Activated CD4-positive, CD25-positive, alpha-beta regulatory T cell (primary cell): ENCODE measurements at places on chromosomes 16 and 17.

- no peak for DNase-seq
Measured at GRCh38 chr17:79280866-79281572, 206.4 kb downstream of the ENGASE start.

DNA sequence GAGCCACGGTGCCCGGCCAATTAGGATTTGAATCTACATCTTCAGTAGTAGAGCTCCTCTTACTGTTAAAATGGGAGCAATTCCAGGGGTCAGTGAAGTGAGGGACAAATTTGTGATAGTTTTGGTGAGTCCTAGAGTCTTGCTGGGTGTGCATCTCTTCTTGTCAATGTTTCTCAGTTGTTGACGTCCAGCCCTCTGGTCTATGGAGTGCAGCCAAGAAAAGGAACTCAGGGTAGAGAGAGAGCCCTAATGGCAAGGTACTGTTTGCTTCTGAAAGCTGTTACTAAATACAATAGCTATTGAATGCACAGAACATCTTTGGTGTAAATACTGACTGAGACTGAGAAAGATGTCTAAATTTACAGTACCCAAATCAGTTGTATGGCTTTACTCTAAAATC, 282.5 kb upstream of the SALL1 start:
- DNase-seq: no peak

- DNase-seq: no peak
Measured at GRCh38 chr17:11290814-11291213, 49.8 kb downstream of the SHISA6 start.

DNA sequence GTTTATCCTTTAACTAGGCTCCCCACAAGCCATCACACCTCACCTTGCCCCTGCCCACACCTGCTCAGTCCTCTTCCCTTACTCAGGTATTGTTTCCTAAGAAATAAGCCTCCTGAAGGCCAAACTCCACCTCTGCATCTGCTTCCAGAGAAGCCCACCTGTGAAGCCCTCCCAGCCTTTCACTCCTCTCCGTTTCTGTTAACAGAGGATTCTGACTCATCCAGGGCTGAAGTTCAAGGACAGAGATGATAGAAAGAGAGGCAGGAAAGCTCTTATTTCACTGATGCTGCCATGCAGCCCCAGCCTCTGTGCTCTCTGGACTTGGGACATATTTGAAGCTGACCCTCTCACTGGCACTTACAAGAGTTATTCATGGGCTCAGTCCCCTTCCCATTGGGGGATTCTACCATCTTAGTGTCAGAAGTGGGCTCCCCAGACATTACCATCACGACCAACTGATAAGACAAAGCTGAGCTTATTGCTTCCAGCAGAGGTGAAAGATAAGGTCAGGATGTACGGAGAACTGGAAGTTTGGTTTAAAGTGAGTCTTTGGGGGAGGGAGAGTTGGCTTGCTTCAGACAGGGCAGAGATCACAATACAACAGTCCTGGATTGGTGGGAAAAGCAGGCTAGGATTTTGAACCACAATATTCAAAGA, 35.3 kb upstream of the XYLT2 start:
- no peak for DNase-seq

GRCh38 chr17:31147507-31148202, 52.9 kb downstream of the NF1 start:
- no peak for DNase-seq

DNA sequence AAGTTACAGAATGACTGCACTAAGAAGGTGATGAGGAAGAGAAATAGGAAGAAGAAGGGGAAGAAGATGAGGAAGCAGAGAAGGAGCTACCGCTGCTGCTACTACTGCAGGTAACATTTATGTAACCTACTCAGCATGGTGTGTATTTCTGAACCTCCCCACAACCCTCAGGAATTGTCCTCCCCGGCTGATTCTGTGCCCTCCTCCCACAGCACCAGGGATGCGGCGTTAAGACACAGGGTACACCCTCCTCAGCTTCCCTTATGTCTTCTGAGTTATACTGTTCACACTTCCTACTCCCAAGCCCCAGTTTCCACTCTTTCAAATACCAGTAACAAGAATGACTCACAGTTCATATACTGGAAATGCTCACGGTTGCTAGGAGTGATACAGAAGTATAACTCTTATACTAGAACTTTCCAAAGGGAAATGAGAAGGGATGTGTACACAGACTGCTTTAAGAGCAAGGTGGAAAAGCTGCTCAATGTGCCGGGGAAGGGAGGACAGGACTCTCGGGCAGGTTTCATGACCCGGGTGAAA, 224.5 kb upstream of the PSMD7 start:
- no peak for DNase-seq

GRCh38 chr17:17125136-17126084, 80.7 kb downstream of the PLD6 start:
- DNase-seq: no peak

DNA sequence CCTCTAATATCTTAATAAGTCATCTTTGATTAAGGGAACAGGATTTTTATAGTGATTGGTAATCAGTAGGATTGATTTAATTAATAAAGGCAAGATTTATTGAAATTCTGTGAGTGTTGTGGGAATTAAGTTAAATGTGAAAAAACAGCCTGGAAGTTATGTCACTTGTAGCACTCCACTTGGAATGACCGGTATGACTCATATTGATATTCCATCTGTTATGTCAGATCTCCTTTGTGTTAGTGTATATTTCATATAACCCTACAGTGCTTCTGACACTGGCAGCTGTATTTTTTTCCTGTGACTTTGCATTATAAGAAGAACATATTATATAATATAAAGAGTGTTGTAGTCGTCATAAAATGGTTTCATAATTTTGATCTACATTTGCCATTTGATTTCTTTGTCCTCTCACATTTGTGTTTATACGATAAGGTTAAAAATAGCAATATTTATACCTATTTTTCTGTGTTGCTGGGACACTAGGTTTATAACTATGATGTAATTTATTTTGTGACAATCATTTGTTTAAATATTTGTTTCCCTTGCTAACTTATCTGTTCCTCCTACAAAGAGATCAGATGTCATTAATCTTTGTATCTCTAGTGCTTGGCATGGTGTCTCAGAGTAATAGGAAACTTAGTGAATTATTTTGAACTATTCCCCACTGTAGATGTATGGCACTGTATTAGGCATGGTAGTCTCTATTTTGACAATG, 249.0 kb downstream of the BCAS3 start:
- DNase-seq: no peak

DNA sequence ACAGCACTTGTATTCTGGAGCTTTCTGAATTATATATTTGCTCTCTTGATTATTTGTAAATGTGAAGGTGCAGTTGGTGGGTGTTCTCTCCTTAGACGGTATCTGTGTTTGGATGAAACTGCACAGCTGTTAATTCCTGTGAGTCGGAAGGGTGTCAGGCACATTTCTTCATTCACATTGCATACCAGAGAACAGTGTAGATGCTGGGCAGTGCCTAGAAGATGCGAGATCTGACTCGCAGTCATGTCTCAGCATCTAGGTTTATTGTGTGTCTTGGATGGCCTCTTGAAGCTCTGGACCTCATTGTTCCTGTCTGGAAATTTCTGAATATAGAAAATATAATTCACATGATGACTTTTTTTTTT, 61.2 kb downstream of the CLEC16A start:
- no peak for DNase-seq

DNA sequence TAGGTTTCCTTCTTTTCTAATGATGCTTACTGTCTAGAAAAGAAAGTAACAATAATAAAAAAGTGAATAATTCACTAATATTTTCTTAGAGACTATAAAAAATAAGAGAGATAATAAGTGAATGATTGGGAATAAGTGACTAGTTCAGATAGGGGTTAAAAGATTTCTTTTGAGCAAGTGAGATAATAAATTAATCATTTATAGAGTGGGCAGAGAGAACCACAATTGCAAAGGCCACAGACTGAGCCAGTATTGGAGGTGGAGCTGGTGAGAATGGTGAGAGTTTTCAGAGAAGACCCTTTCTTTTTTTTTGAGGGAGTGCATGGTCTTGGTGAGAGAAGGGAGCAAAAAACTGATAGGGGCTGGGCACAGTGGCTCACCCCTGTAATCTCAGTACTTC, 159.1 kb upstream of the SALL1 start:
- no peak for DNase-seq

GRCh38 chr17:33511670-33512069, 218.6 kb upstream of the ASIC2 start:
- DNase-seq: no peak

GRCh38 chr17:81043725-81044427, 8.9 kb downstream of the BAIAP2 start:
- DNase-seq: no peak

- no peak for DNase-seq
Measured at GRCh38 chr17:83181991-83182619, 102.7 kb downstream of the METRNL start.

DNA sequence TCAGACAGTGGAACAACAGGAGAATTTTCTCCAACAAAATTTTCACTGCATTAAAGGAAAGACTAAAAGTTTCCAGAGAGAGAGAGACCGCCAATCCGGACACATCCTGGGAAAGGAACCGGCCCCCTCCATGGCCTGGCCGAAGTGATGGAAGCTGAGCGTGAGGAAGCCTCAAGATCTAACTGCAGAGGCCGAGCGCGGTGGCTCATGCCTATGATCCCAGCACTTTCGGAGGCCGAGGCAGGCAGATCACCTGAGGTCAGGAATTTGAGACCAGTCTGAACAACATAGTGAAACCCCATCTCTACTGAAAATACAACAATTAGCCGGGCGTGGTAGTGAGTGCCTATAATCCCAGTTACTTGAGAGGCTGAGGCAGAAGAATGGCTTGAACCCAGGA, 3.9 kb downstream of the CTRB2 start:
- DNase-seq: no peak

GRCh38 chr17:37062021-37062420, 113.3 kb downstream of the AATF start:
- no peak for DNase-seq

DNA sequence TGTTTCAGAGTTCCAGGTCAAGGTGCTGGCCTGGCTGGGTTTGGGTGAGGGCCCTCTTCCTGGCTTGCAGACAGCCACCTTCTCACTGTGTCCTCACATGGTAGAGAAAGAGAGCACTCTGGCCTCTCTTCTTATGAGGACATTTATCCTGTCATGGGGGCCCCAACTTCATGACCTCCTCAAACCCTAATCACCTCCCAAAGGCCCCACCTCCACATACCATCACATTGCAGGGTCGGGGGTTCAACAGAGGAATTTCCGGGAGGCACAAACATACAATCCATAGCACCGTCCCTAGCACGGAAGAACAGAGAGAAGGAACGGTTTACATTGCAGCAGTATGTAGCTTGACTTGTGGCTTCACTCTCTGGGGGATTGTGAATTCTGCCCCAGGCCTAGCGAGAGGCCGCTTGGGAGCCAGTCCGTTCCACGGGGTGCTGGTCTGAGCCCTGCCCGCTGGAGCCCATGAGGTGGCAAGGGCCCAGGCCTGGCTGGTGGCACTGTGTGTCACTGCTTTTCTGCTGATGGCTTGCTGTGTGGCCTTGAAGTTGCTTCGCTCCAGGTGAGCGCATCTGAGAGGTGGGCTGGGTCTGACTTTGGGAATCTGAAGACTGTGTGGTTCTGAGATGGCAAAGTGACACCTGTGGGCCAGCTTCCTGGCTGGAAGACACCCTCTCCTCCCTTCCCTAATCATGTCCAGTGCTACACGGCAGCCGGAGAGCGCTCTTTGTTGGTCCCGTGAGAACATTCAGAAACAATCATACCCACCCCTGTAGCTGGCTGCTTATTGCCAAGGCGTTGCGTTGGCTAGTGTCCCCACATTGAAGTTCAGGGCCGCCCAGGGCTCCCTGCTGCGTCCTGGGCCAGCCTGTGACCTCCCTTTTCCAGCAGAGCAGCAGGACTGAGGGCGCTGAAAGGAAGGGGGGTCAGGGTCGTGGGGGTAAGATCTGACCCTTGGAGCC, 98.3 kb downstream of the CMIP start:
- DNase-seq: no peak

DNA sequence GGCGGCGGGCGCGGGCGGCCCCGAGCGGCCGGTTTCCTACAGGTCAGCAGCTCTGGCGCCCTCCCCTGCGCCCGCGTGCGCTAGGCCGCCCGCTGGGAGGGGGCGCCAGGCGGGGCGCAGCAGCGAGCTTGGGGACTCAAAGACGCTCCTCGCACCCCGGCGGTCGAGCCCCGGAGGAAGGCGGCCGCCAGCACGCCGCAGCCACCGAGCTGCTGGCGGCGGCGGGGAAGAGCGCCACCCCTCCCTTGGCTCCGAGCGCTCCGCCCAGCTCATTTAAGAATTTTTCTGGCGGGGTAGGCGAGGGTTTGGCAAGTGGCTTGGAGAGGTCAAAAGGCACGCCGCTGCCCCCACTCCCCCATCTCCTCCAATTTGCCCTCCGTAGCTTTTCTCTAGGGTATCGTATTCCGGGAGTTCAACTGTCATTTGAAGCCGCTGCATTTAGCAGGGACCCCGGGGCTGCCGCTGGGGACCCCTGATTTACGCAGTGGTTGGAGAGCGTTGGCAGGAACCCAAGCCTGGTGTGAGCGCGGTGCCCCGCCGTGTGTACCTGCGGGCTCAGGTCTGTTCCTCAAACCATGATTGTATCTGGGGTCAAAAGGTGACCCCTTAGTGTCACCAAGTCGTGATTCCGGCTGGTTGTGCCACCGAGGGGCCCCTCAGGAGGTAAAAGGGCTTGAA, 59.5 kb upstream of the GSE1 start:
- DNase-seq: no peak

- no peak for DNase-seq
Measured at GRCh38 chr17:79675413-79675725, 55.4 kb upstream of the ENPP7 start.

DNA sequence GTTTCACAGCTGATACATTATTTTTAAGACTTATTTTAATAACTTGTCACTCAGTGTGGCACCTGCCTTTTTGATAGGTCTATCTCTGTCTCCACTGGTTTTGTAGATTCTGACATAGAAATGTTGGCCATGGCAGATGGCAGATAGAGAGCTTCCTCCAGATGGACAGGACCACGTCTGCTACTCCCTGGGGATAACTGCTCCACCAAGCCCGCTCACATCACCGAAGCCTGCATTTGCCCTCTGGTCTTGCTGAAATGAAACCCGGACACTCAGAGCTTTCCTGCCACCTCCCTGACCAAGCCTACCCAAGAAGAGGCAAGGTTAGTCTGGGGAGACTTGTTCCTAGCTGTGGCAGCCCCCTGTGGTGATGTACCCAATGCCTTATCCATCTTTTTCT, 16.4 kb upstream of the HAP1 start:
- DNase-seq: no peak

- no peak for DNase-seq
Measured at GRCh38 chr17:40557531-40558299, 7.6 kb downstream of the CCR7 start.

DNA sequence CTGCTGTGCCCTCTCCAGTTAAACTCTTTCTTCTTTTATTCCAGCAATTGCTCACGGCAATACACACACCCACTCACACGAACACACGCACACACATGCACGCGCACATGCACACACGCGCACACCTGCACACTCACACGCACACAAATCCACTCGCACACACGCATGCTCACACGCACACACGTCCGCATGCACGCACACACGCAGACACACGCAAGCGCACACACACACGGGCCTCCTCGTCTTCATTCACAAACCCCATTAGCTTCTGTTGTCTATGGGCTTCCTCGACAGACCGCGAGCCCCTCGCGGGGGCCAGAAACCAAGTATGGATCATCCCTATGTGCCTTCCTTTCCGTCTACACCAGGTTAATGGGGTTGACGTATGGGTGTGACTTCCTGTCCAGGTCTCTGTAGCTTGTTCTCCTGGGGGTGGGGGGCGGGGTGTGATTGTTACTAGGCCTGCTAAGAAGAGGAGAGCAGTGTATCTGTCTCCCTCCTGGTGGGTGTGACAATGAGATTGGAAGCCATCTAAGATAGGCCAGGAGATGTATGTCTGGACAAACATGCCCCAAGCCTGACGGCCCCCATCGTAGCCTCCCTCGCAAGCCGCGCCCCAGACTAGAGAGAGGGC, 670 bp upstream of the CTF1 start:
- DNase-seq: no peak
